Tibial nerve (tissue), 4 donors: ENCODE measurements at places on chromosomes 4 and X. TPM values are rescaled to one million over a fixed set of nuclear protein-coding genes. Genes with fewer than 3 reads are reported as not detected.

DNA sequence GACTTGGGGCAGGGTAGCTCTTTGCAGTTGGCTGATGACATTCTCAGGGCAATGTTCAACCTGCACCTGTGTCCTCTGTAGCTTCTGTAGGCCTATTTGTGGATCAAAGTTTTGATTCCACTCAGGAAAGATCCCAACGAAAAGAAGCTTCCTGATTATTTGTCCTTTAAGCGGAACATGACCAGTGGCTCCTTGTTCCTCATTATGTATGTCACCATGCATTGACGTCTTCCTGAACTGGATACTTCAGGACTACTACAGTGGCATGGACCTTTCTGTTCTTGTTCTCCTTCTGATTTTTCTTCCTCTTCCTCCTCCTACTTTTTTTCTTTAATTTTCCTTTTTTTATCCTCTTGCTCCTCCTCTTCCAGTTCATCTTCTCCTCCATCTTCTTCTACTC is 62.4 kb downstream of the NBDY start:
- DNase-seq: no peak

GRCh38 chrX:46569621-46570020 is 3.9 kb upstream of the CHST7 start:
- no peak for DNase-seq

DNA sequence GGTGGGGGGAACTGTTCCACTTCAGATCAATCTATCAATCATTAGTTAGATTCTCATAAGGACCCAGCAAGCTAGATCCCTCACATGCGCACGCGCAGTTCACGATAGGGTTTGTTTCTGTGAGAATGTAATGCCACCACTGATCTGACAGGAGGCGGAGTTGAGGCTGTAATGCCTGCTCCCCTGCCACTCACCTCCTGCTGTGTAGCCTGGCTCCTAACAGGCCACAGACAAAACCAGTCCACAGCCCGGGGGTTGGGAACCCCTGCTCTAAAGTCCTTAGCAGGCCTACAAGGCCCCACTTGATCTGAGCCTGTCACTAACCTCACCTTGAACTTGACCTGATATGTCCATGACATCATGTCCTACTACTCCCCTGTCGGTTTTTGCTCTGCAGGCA is 30.3 kb downstream of the ARL9 start:
- DNase-seq: no peak

DNA sequence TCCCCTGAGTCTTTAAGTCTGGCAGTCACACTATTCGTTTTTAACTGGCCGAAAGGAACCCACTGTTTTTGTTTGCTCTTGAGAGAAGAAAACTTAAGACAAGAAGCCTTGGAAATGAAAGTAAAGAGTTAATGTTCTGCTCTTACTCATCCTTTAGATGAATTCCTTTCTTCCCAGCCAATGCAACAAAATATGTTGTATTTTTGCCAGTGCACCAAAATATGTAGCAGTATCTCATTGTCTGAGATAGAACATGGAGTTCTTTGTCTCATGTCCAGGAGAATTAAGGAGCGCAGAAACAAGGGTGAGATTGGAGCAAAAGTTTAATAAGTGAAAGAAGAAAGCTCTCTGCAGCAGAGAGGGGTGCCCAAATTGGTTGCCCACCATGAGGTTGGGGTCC is 12.2 kb downstream of the TENT5D start:
- DNase-seq: no peak

GRCh38 chrX:132364313-132364712 is 124.5 kb downstream of the MBNL3 start:
- no peak for DNase-seq

- no peak for DNase-seq
Observed at GRCh38 chrX:136336623-136337022, 35.9 kb downstream of the ADGRG4 start.

GRCh38 chr4:2954358-2955185 is 8.6 kb downstream of the NOP14 start:
- no peak for DNase-seq

GRCh38 chr4:6746721-6747293 is 30.8 kb downstream of the BLOC1S4 start:
- no peak for DNase-seq

DNA sequence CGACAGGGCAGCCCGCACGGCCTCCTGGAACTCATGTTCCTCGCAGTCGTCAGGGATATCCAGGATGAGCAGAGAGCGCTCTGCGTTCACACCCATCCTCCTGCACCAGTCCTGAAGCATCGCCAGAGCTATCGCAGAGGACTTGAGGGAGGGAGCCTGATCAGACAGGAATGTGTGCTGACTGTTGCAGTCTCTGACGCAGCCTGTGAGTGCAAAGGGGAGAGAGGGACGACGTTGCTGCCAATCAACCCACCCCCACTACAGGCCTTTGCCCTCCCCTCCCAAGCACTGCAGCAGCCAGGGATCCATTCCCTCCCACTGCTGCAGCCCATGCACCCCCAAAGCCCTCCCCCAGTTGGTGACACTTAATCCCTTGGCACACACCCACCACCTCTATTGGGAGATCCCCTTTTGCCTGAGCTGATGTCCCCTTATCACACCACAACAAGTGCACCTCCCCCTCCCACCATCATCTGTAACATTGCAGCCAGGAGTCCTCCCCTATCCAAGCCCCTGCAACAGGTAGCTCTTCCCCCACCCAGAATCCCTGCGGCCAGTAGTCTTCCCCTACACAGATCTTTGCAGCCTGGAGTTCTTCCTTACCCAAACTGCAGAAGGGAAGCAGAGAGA is 897 bp downstream of the PNMA6F start:
- DNase-seq: no peak

- DNase-seq: no peak
Observed at GRCh38 chrX:7110821-7111276, 36.7 kb upstream of the STS start.

DNA sequence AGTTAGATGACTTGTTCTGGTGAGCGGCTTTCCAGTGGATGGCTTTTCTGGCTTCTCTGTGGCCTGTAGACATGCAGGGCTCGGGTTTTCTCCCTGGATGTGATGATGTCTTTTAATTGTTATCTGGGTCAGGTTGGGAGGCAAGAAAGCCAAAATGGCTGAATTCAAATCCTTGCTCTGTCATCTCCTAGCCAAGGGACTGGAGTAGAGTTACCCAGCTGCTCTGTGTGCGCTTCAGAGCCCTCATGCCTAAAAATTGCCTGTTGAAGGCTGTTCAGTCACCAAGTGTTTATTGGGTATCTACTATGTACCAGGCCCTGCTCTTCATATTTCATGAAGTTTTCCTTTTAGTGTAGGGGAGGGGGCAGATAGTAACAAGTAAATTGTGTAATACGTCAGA is 7.3 kb downstream of the DCUN1D4 start:
- DNase-seq: no peak

GRCh38 chrX:134935276-134935675 is 55.5 kb upstream of the SMIM10 start:
- no peak for DNase-seq

Gene BEND2
- total RNA-seq: 0.42 TPM

Gene MAGEE2
- total RNA-seq: not detected

Gene SSX2B
- not detected for total RNA-seq

Gene FRMPD3
- total RNA-seq: not detected

Gene YIPF7
- total RNA-seq: not detected

Gene TBC1D9
- 19.0 TPM for total RNA-seq

Gene UCHL1
- 62.4 TPM for total RNA-seq

Gene MND1
- total RNA-seq: not detected

Gene GLRB
- 2.2 TPM for total RNA-seq

Gene CFP
- total RNA-seq: 2.2 TPM
